ENCODE measurements at places on chromosomes 3 and 15.

GRCh38 chr3:49006408-49007067, 653 bp upstream of the WDR6 start:
- DNase-seq = no peak

- no peak for DNase-seq
Measured at GRCh38 chr3:146343551-146343950, 92.6 kb upstream of the PLSCR4 start.

GRCh38 chr3:124686028-124686670, 44.1 kb upstream of the UMPS start:
- DNase-seq = no peak

GRCh38 chr15:71683411-71684274, 126.7 kb upstream of the NR2E3 start:
- DNase-seq = no peak

- no peak for DNase-seq
Measured at GRCh38 chr3:46083956-46084355, 56.7 kb upstream of the XCR1 start.

- DNase-seq = no peak
Measured at GRCh38 chr15:67004142-67004541, 61.3 kb upstream of the SMAD3 start.

- peak; percentile 1 for DNase-seq
Measured at GRCh38 chr3:179146911-179147513, 1.1 kb upstream of the PIK3CA start.

- no peak for DNase-seq
Measured at GRCh38 chr15:72680931-72681330, 5.1 kb downstream of the HIGD2B start.

DNA sequence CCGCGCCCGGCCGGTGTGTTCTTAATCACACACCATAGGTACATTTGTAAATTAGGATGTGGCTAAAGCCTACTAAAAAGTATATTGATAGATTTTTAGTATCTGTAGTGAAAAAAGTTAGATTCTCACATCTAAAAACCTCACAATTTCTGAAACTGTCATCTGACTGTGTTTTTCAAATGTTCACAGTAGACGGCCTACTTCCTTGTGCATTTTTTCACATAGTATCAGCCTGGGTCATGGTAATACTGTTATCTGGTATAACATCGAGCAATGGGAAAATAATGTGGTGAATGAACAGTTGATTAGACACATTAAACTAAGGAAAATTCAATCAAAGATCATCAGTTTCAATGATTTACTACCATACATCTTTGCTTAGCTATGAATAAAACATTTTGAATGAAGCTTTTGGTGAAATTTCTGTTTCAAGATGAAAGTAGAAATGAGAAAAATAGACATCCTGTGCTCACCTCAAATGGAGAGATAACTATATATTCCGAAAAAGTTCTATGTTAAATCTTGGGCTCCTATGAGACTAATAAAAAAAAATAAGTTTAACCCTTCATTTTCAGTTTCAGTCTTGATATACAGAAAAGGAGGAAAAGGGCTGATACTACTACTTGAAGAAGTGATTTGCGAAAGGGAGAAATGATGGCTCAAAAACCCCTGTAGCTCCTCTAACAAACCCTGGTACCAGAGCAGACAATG, 262.7 kb downstream of the ZBTB20 start:
- no peak for DNase-seq

DNA sequence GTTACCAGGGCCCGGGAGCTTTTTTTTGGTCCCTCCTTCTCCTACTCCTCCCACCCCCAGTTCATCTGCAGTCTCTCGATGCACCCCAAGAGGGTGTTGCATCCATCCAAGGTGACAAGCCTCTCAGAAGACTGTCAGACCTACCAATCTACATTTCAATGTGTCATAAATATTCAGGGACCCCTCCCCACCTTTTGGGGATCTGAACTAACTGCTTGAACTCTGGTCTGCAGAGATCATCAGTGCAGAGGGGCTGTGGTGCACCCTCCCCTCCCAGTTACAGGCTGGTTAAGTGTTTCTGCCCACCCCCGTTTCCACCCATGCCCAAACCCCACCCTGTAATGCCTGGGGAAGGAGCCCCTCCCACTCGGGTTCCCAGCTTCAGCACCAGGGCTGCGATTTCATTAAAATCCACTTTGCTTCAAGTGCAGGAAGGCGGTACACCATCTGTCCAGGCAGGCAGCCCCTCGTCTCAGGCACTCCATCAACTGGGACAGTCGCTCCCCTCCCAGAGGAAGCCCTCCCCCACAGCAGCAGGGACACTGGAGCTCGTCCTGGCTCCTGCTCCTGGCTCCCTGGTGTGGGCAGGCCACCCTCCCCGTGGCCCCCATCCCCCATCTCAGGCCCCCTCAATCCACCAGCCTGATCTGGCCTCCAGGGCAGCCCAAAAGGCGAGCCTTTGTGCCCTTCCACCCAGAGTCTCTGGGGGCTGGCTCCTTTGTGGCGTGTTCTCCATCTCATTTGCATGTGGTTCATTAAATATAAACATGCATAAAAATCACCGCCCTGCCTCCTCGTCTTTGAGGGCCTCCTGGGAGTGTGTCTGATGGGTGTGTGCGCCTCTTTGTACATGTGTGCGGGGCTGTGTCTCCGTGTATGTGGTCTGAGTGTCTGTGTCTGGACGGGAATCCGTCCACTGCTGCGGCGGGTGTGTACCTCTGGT, 32.3 kb downstream of the RNU5B-1 start:
- DNase-seq = no peak

DNA sequence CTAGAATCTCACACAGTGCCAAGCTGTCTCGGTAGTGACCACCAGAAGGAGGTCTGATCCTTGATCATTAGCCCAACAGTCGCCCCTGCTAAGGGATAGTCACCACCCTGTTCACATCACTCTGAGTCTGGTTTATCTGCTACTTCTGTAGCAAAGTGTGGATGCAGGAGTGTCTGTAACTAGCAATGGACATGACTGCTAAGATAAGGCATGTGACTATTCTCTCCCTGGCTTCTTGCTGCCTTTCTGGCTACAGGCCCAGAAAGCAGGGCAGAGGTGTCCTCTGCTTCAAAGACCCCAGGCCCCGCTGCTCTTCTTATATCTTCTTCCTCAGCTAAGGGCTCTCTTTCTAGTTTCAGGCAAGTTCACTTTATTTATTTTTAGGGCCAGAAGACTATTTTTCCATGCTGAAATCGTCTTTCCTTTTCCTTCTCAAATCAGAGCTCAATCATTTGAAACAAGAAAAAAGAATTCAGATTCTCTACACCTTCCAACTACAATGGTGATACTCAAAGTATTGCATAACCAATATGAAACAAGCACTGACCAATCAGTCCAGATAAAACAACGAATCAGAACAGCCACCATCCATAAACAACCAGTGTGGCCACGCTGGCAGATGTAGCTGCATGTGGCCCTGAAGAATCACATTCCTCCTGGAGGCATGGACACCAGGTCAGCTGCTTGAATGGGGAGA, 8.0 kb upstream of the KNG1 start:
- DNase-seq = no peak

DNA sequence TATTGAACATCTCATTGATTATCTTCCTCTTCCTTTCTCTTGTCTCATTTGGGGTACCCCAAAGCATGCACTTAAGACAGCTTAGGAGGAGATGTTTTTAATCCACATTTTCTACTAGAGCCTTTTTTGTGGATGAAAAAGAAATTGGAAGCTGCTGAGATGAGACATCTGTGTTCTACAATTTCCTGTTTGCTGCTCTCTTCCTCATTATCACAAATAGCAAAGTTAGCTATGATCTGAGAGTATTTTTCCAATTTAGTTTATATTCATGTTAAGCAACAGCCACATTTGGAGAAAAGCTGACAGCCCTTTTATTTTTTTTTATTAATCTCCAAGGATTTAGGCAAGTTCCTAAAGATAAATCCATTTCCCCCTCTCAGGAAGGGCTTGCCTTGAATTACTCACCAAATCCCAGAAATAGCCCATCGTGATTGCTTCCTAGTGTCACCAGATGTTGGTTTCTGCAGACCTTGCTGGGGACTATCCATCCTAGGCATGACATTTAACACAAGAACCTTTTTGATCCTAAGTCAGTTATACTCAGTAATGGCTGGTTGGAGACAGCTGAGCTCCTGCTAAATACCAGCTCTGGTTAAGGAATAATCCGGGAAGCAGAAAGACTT, 70.8 kb upstream of the FILIP1L start:
- DNase-seq = no peak

DNA sequence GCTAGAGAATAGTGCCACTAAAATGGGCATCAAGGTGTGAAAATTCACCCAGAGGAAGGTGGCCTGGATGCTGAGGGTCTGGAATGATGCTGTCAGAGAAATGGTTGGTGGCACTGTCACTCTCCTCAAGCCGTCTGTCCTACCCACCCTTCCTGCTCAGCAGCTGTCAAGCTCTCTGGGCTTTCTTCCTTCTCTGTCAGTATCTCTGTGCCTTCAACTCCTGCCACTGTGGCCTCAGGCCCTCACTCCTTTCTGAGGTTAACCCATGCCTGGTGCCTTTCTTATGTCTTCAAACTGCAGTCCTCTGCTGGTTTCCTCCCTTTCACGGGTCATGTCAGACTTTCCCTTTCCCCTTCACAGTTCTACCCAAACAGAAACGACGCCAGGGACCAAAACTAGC, 4.4 kb downstream of the MYO5C start:
- no peak for DNase-seq

- DNase-seq = no peak
Measured at GRCh38 chr3:121974601-121975111, 47.4 kb downstream of the ILDR1 start.

GRCh38 chr3:151935446-151935845, 62.0 kb downstream of the SUCNR1 start:
- no peak for DNase-seq

DNA sequence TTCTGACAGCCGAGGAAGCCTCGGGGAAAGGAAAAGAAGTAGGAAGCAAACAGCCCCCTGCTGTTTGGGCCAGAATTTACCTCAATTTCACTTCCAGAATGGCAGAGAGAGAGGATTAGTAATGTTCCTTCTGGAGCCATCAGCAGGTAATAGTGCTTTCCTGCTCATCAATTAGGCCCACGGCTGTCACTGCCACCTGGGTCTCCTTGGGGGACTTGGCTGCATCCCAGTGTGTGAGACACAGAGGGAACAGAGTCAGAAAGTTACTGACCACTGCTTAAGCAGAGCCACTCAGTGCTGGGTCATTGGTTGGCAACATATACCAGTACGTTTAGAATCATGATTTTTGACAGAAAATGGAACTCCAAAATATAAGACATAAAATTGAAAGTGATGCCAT, 397.0 kb downstream of the EPHA3 start:
- no peak for DNase-seq

GRCh38 chr3:28973609-28974008, 307.3 kb upstream of the RBMS3 start:
- no peak for DNase-seq

GRCh38 chr3:4581920-4582611, 88.9 kb downstream of the ITPR1 start:
- no peak for DNase-seq

- DNase-seq = no peak
Measured at GRCh38 chr3:101829874-101830273, 19.4 kb upstream of the NFKBIZ start.

- DNase-seq = no peak
Measured at GRCh38 chr3:161415506-161416231, 44.4 kb upstream of the SPTSSB start.

DNA sequence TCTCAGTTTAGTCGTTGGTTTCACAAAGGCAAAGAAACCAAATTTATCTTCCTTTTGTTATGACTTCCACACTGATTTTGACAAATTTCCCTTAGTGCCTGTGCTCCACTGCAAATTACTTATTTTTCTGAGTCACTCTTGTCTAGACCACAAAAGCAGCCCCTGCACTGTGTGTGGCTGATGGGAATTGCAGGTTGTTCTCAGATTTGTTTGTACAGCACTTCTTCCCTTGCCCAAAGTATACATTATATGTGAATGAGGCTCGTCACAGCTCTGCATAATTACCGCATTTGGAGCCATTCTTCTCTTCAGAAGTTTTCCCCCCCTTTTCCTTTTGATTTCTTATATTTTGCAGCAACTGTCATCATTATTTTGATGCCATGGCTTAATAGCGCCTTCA, 354.2 kb upstream of the IL12A start:
- no peak for DNase-seq

- no peak for DNase-seq
Measured at GRCh38 chr3:169082076-169082475, 581.4 kb downstream of the MECOM start.

DNA sequence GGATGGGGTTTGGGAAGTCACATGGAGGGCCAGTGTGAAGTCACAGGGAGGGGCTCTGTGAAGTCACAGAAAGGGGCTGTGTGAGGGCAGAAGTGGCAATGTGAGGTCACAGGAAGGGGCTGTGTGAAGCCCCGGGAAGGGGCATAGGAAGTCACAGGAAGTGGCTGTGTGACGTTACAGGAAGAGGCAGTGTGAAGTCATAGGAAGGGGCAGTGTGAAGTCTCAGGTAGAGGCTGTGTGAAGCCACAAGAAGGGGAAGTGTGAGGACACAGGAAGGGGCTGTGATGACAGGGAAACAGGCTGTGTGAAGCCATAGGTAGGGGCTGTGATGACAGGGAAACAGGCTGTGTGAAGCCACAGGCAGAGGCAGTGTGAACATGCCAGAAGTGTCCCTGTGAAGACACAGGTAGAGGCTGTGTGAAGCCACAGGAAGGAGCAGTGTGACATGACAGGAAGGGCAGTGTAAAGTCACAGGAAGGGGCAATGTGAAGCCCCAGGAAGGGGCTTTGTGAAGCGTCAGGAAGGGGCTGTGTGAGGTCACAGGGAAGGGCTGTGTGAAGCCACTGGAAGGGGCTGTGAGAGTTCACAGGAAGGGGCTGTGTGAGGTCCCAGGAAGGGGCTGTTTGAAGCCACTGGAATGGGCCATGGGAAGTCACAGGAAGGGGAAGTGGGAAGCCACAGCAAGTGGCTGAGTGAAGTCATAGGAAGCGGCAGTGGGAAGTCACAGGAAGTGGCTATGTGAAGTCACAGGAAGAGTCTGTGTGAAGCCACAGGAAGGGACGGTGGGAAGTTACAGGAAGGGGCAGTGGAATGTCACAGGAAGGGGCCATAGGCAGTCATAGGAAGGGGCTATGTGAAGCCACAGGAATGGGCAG, 37.1 kb downstream of the GASK1A start:
- no peak for DNase-seq

- DNase-seq = no peak
Measured at GRCh38 chr15:68749793-68750192, 70.9 kb downstream of the ANP32A start.

DNA sequence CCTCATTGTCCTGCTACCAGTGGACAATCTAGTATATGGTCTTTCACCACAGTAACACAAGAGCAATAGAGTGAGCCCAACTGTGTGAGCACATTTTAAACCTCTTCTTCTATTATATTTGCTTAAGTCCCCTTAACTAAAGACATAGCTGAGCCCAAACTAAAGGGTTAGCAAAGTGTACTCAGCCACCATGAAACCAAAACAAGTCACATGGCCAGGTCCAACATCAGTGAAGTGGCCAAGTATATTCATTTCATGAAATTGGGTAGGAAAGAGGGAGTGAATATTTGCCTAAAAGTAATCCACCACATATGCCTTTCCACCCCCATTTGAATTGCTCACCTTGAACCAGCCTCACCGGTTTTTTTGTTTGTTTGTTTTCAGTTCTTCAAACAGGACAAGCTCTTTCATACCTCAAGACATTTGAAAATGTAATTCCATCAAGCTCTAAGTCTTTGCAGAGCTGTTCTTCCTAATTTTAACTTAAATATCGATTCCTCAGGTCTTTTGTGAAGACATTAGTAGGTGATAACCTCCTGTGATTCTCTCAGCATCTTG, 327.0 kb upstream of the SEMA6D start:
- DNase-seq = no peak

GRCh38 chr3:42996021-42996420, 16.9 kb downstream of the GASK1A start:
- DNase-seq = no peak
